Sciatic nerve (tissue), 2 donors: ENCODE measurements at places on chromosomes 12 and 14. TPM values are rescaled to one million over a fixed set of nuclear protein-coding genes. Genes with fewer than 3 reads are reported as not detected.

SPIC gene
- 0.40 TPM for total RNA-seq

IFNG-AS1 gene
- 0.27 TPM for total RNA-seq

ANKS1B gene
- 20.8 TPM for total RNA-seq

IL23A gene
- not detected for total RNA-seq

FGF23 gene
- not detected for total RNA-seq

MDM2 gene
- 85.7 TPM for total RNA-seq

COQ5 gene
- 26.4 TPM for total RNA-seq

GNB3 gene
- 7.1 TPM for total RNA-seq

MYF6 gene
- not detected for total RNA-seq

DNA sequence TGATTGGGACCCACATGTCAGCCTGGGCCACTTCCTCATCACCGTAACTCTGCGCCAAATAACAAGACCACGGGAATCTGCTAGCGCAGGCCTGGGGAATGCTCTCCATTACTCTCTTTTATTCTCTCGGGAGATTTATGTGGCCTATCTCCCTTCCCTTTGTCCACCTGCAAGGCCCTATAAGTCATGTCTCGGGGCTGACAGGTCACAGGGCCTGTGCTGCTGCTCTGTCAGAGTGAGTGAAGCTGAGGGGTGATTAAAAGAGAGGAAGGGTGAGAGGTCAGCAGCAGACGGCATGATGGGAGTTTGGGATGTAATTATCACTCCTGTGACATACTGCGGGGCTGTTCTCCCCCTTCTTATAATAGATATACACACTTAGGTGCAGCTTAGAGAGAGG, 26.2 kb upstream of the GPATCH2L start:
- no peak for DNase-seq

GRCh38 chr12:109192358-109192757, 76.0 kb downstream of the ACACB start:
- no peak for DNase-seq

DNA sequence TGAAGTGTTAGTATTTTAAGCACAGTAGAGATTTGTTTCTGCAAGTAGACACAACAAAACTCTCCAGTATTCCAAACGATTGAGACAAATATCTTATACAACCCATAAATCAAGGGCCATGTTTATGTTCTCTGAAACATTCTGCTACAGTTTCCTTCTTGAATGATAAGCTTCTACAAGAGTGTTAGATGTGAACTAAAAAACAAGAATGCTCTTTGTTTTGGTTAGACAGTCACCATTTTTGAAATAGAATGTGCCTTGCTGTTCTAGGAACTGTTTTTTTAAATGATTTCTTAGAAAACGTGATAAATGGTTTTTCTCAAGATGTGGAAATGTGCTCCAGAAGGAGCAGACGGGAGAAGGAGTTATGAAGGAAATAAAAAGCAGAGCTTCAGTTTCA, 1656.3 kb upstream of the FLRT2 start:
- DNase-seq: no peak

- DNase-seq: no peak
Measured at GRCh38 chr12:11804130-11804529, 154.7 kb downstream of the ETV6 start.

GRCh38 chr12:86931714-86932113, 675.5 kb upstream of the MGAT4C start:
- no peak for DNase-seq

DNA sequence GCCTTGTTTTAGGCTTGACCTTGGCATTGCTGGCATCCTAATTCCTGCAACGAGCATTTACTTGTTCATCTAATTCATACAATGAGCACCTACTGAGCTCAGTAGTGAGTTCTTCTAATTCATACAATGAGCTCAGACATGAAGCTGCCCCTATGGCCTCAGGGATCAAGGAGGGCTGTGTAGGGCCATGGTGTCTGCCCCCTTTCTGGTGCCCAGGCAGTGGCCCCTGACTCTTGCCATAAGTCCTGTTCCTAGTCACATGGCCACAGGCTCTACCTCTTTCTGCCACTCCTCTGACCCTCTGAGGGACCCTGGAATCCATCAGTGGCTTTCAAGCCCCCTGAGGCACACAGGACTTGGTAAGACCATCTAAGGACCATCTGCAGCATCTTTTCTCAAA, 148.8 kb downstream of the ZFP36L1 start:
- DNase-seq: no peak

- DNase-seq: no peak
Measured at GRCh38 chr12:11040162-11040561, 9.0 kb upstream of the TAS2R31 start.

DNA sequence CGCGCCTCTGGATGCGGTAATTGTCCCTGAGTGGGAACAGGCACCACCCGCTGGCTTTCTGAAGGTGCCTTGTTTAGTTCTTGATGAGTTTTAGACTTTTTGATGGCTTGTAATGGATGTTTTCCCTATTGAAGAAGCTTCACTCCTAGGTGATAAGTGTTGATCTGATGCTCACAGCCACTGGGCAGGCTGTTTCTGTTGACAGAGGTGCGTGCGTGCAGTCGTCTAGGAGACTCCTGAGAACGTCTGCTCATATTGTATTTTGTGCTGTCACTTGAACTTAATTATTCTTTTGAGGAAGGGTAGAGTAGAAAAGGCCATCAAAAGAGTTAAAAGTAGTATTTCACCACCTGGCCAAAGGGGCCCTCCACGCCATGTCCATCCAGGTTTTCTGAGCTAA, 70.5 kb downstream of the EP400 start:
- DNase-seq: no peak

- DNase-seq: no peak
Measured at GRCh38 chr14:84144166-84144565, 1385.8 kb upstream of the FLRT2 start.

DNA sequence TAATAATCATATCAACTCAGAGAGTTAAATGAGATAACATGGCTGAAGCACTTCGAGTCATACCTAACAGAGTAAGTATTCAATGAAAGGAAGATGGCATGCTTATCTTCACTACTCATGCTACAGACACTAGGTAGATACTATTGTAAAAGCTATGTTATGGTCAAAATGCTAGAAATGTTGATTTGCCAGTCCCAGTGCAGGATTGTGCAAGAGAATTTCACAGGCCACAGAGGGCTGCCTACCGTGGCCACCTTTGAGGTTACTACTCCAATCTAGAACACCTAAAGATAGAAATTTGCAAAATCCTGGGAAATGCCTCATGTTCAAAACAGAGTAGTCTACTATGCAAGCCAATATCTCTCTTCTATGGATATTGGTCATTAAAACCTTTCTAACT, 75.3 kb upstream of the PLEKHG7 start:
- DNase-seq: no peak

GRCh38 chr12:20055856-20056255, 312.5 kb upstream of the PDE3A start:
- DNase-seq: no peak

DNA sequence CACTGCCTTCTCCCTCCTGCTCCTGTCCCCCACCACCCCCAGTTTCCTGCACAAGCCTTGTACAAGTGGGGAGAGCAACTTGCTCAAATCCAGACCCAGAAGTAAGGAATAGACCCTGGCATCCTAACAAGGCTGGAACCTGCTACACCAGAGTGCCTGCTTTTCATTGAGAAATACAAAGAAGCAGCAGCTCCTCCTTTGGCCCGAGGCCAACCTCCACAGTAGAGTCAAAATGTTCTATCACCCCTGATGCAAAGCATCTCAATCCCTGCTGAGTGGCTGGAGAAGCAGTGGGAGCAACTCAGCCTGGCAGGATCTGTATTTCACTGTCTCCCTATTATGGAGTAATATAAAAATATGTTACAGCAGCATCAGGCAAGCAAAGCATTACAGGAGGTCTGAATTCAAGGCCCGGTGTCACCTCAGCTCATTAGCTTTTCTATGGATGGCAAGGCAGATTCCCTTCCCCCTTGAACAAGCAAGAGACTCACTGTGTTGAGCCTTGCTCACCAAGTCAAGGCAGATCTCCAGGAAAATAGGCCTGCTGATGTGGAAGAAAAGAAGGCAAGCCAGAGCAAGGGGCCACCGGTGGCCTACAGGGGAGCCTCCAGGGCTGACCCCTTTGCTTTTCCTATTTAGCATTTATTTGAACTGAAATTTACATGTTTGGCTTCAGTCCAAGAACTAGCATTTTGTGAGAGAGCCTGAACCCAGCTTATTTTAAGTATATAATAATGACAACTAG, 186.3 kb upstream of the EGLN3 start:
- DNase-seq: no peak

GRCh38 chr12:101773650-101774162, 34.4 kb upstream of the SYCP3 start:
- DNase-seq: peak; percentile 79

- DNase-seq: no peak
Measured at GRCh38 chr14:43041976-43042375, 1435.3 kb downstream of the LRFN5 start.

DNA sequence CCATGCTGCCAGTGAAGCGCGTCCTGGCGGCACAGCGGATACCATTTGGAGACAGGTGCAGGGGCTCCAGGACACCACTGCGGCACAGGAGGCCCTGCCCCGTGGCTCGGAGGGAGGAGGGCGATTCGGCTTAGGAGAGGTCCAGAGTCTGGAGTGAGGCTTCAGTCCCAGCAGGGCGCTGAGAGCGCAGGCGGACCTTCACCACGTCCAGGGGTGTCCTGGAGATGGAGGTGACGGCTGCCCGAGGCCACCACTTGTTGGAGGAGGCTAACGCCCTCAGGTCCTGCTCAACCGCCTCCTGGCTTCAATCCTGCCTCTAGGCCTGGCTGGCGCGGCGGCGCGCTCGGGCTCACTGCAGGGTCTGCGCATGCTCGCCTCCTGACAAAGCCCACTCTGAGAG, 45.7 kb downstream of the EIF2S3B start:
- DNase-seq: no peak

GRCh38 chr12:16384732-16385131, 37.3 kb downstream of the MGST1 start:
- no peak for DNase-seq

DNA sequence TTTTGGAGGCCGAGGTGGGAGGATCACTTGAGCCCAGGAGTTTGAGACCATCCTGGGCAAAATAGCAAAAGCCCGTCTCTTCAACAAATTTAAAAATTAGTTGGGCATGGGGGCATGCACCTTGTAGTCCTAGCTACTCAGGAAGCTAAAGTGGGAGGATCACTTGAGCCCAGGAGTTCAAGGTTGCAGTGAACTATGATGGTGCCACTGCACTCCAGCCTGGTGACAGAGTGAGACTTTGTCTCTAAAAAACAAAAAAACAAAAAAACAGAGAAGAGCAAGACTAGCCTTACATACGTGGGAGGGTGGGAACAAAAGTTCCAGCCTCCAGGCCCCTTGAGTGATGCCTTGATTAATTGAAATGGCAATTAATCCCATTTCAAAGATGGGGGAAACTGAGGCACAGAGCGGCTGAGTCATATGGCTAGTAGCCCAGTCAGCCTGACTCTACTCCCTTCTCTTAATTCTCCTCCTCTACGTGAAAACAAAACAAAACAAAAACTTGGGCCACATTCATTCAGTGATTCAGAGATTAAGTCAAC, 3.3 kb upstream of the FAM222A start:
- no peak for DNase-seq

DNA sequence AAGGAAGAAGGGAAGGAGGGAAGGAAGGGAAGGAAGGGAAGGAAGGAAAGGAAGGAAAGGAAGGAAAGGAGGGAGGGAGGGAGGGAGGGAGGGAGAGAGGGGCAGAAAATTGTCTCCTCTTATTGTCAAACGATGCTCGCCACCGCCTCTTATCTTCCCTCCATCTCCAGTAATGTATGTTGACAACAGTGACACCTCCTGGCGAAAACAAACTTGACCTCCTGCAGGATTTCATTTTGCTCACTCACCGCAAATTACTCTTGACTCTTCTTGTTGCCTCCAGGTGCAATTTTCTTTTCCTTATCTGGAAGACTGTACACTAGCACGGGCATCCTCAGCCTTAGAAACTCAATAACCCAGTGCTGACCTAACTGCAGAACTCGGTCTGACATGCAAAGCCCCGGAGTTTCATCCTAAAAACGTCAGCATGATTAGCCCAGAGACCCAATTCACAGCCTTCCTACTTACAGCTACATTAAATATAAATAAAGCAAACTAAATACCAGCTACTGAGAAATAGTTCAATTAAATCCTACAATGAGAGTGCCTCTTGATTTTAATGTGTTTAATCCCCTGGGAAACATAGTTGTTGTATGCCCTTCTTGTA, 512.4 kb upstream of the TMPO start:
- DNase-seq: no peak

DNA sequence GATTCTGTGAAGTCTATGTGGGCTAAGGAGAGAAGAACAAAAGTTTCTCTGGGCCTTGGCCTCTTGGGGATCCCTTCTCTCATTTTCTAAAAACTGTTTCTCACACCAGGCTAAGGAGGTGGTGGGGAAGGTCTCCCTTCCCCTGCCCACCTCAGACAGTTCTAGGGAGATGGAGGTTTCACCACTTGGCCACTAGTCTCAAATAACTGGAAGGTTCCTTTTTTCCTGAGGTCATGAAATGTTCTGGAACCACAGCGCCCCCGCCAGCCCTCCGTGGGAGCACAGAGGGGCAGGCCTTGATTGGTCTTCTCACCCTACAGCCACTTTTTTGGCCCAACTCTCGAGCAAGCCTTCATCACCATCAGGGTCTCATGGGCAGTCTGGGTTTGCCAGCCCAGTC, 12.6 kb downstream of the C12orf43 start:
- DNase-seq: no peak

- DNase-seq: no peak
Measured at GRCh38 chr14:73709904-73710469, 4.2 kb downstream of the PNMA1 start.

DNA sequence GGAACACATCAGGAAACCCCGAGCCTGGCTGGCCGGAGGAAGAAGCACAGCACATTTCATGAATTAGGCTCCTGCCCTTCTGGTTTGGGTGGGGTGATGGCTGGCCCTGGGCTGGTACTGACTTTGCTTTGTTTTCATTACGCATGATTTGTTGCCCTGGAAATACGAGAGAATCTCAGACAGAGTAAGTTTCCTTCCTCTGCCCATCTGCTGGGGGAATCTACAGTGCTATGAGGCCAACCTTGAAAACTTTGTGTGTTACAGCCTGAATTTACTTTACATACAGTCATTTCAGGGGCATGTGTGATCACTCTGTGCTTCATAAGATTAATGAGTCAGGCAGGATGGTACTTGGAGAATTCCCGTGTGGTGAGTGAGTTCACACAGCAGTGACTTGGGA, 20.5 kb upstream of the SLC5A8 start:
- DNase-seq: no peak

- DNase-seq: no peak
Measured at GRCh38 chr14:69086537-69086936, 66.4 kb downstream of the DCAF5 start.

- DNase-seq: no peak
Measured at GRCh38 chr12:39372204-39372925, 70.6 kb downstream of the KIF21A start.

- no peak for DNase-seq
Measured at GRCh38 chr12:120628919-120629318, 11.5 kb upstream of the CABP1 start.

- DNase-seq: no peak
Measured at GRCh38 chr14:36915081-36915480, 253.4 kb downstream of the PAX9 start.

DNA sequence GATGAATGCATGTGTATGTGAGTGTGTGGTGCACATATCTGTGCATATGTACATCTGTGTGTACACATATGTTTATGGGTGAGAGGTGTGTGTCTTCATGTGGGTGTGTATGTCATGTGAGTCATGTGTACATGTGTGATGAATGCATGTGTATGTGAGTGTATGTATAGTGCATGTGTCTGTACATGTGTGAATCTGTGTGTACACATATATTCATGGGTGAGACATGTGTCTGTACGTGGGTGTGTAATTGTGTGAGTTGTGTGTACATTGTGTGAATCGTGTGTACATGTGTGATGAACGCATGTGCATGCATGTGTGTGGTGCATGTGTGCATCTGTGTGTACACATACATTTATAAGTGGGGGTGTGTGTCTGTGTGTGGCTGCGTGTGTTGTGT, 146.9 kb upstream of the TMEM132C start:
- no peak for DNase-seq
